ENCODE measurements at places on chromosomes 11 and 22.

DNA sequence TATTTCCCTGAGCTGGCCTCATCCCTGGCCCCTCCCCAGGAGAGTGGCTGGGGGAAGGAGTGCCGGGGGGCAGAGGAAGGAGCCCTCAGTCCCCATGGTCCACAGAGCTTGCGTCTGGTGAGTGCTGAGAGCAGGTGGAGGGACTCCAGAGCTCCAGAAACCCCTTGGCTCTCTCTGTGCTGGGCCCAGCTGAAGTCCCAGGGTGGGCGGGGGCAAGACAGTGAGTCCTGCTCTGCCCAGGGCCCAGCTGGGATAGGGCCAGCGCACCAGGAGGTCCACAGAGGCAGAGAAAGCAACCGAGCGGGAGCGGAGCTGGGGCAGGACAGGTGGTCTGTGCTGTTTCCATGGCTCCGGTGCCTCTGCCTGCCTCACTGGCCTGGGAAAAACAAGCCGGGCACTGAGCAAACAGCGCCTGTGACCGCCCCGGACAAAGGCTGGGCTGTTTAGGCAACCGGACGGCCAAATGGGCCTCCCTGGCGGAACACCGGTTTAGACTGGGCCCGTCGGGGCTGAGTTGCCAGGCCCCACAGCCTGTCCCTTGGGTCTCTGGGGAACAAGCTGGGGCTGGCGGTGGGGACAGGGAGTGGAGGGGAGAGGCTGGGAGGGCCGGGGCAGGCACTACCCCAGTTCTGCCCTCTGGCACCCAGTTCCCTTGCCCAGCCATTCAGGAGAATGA is 34.1 kb upstream of the WNT7B start:
- DNase-seq = no peak

DNA sequence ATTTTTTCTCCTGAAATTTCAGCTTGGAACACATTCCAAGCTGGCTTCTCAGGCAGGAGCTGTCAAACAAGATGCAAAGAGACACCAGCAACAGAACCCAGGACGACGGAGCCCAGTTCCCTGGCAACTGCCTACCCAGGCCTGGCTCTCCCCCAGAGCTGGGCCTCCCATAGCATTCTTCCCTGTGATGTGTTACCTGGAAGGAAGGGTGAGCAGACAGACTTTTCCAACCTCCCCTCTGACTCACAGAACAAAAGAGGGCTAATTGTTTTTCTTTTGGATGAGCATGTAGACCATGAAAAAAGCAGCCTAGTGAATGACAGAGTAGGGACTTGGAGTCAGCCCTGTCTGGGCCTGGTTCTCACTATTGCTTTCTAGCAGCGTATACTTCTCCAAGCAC is 55.3 kb upstream of the BMAL1 start:
- DNase-seq = no peak

DNA sequence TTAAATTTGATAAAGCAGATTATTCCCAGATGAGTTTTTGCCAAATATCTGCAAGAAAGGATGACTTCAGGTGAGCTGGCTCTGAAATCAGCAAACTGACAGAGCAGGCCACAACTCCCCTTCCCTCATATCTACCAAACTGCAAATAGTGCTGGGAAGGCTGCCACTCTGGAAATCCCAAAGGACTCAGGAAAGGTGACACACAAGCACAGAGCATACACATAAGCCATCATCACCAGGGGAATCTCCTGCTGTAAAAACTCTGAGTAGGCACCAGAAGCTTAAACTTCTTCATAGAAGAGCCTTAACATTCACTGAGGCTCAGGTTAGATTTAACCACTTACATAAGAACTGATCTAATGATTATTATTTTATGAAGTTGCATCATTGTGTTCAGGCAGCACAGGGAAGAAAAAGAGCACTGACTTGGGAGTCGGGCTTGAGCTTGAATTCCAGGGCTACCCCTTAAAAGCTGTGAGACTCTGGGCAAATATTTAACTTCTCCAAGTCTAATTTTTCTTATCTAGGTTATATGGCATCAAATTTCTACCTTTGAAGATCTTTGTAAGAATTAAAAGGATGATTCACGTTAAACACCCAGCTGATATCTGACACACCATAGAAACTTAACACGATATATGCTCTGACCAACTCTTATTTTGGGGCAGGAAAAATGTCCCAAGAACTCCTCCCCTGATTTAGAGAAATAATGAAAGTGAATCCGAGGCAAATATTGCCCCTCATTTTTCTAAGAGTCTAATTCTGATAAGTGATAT is 15.0 kb downstream of the SYTL2 start:
- DNase-seq = no peak

DNA sequence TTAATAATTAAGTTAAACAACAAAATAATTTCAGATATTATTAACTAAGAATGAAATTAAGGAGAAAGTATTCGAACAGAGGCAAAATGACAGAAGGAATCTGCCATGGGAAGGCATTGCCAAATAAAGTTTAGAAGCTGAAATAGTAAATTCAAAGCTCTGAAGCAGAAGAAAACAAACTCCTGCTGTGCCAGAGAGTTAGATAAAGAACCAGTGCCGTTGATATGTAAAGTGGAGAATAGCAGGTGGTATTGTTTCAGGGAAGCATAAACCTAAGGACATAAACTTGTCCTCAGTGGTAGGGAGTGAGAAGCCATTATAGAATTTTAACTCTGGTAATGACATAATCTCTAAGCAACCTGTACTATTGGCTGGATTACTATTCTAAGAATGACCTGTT is 2.7 kb upstream of the HBG2 start:
- DNase-seq = no peak

DNA sequence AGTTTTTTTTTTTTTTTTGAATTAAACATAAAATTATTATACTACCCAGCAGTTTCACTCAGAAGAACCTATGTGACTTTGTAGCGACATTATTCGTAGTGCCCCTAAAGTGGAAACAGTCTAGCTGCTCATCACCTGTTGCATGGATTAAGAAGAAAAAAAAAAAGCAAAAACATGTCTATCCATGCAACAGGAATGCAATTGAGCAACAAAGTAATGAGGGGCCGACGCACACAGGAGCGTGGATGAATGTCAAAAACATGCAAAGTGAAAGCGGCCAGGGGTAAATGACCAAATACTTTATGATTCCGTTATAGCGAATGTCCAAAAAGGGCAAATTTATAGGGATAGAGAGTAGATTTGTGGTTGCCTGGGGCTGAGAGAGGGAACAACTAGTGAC is 16.3 kb downstream of the MYO18B start:
- no peak for DNase-seq
